ENCODE measurements at places on chromosomes 5 and 9.

GRCh38 chr9:111661802-111662521, 557 bp downstream of the GNG10 start:
- DNase-seq = no peak

DNA sequence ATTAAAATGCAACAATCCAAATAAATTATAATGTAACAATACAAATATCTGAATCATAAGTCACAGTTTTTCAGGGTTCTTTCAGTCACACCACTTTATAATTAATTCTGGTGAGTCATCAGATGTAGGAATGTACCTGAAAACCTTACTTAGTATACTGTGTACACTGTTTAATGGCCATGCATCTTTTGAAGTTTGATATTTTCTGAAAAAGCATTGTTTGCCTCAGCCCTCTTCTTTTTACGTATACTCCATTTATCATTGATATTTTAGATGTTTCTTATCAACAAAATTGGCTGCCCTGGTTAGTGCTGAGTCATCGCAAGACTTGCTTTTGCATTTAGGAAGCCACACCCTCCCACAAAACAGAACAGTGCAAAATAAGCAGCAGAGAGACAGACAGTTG, 218.6 kb downstream of the PJA2 start:
- no peak for DNase-seq

- no peak for DNase-seq
Measured at GRCh38 chr5:146644831-146645230, 128.8 kb upstream of the GPR151 start.

GRCh38 chr5:180129291-180130190, 58.0 kb upstream of the RNF130 start:
- peak; percentile 22 for DNase-seq

DNA sequence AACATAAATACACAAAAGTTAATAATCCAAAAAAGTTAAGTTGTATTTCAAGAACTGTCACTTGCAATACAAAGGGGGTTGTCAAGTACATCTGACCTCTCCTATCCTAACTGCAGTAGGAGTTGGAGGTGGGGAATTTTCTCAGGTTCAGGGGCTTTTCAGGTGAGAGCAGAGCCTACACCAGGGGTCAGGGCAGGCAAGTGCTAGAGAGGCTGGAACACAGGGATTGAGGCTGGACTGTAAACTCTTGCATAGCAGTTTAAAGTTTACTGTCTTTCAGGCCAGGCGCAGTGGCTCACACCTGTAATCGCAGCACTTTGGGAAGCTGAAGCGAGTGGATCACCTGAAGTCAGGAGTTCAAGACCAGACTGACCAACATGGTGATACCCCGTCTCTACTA, 25.4 kb upstream of the RASGRF2 start:
- DNase-seq = no peak

- no peak for DNase-seq
Measured at GRCh38 chr9:123548741-123549545, 192.9 kb downstream of the CRB2 start.

DNA sequence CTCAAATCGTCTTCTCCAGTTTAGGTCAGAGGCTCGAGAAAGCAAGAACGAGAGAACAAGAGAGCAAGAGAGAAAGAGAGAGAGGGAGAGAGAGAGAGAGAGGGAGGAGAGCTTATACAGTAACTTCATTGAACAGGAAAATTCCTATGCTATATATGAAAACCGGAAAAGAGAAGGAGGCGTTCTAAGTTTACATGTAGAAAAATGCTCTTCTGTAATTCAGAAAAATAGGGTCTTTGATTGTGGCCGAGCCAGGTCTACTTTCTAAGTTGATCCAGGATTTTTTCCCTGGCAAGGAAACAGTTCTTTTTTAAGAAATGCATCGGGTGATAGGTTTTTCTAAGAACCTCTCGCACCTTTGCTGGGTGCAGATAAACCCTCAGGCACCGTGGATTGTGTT, 29.5 kb downstream of the COL15A1 start:
- DNase-seq = no peak

GRCh38 chr5:122390694-122391093, 78.7 kb downstream of the SNCAIP start:
- DNase-seq = no peak

DNA sequence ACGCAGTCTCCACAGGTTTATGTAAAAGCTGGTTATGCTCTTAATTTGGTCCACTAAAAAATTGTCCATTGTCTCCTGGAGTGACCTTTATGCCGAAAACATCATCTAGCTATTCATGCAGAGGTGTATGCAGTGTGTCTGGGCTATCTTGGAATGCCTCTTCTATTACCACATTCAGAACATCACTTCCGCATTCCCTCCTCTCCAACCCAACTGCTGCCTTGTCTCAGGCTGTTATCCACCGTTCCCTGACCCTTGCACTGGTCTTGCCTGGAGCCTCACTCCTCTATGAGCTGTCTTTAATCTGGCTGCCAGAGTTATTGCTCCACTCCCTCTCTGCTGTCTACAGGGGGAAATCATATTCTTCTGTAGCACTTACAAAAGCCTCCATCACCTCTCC, 214.1 kb upstream of the ANKRD55 start:
- no peak for DNase-seq

GRCh38 chr5:56918054-56918453, 8.7 kb downstream of the SETD9 start:
- no peak for DNase-seq

DNA sequence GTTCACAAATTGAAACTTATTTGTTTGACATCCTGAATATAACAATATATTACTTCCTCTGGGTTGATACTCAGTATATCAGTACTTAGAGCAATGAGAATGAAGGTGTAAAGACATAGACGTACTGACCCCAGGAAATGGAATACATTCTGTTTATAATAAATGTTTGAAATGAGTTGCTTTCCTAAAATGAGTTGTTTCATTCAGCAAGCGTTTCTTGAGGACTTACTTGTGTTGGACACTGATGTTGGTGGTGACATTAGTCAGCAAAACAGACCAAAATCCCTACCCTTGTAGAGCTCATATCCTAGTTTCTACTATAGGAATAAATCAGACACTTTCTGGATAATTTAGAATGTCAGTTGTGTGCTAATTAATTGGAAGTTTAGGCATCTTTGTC, 184.3 kb downstream of the ZDHHC21 start:
- DNase-seq = no peak

DNA sequence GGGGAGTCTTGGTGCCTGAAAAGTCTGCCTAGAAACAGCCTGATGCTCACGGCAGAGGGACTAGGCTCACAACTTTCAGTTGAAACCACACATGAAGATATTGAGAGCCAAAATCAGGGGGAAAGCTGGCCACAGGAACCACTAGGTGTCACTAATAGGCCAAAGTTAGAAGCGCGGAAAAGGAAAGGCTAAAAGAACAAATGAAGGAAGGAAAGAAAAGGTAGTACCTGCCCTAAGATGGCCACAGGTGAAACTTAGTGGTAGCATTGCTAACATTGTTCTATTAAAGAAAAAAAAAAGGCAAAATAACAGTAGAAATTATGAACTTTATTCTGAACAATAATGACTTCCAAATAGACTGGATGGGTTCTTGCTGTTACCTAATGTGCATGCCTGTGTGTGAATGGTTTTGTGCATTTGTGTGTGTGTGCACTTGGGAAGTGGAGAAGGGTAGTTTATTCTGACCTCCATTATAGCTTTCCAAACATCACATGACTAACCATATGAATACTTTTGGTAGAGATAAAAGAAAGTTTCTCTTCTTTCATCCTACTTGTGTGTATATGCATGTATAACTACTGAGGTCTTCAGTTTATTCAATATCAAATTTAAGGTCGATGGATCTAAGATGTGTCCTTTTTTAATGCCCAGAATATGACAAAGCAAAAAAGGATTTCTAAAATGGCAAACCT, 2.1 kb upstream of the RFESD start:
- DNase-seq = peak; percentile 60

DNA sequence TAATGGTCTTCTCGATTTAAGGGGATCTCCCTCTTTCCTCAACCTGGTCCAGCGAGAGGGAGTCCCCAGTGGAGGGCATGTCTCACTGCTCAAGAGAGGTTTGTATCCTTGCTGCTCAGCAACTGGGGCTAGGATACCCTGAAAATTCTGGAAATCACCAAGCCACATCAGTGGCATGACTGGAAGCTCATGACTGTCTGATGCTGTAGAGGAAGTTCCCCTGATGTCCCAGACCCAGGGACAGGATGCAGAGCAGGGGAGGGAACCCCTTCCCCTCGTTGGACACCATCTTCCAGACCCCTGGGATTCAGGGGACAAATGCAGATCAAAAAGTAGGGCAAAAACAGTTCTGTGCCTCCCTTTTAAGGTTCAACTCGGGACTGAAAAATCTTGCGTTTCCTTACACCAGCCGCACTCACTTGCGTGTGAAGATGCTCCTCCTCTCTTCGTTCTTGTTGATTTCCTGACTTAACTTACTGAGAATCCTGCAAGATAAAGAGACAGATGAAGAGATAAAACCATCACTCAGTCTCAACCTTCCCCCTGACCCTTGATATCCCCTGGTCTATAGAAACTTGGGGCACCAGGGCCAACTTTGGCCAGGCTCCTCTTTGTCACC, 22.1 kb downstream of the LCP2 start:
- DNase-seq = no peak

DNA sequence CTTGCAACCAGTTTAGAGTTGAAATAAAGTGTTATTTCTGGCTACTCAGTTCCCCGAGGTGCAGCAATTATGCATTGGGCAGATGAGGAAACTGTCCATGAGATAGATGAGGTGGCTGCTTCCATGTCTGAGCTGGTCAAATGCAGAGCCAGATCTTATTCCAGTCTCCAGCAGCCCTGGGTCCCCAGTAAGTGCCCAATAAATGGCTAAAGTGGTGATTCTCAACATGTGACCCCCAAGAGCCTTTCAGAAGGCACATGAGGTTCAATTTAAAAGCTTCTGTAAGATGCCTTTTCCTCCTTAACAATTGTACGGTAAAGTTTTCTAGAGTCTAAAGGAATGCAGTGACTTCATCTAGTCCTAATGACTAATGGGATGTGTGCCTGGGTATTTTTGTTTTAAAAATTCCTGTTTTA, 17.5 kb downstream of the ATOX1 start:
- no peak for DNase-seq

DNA sequence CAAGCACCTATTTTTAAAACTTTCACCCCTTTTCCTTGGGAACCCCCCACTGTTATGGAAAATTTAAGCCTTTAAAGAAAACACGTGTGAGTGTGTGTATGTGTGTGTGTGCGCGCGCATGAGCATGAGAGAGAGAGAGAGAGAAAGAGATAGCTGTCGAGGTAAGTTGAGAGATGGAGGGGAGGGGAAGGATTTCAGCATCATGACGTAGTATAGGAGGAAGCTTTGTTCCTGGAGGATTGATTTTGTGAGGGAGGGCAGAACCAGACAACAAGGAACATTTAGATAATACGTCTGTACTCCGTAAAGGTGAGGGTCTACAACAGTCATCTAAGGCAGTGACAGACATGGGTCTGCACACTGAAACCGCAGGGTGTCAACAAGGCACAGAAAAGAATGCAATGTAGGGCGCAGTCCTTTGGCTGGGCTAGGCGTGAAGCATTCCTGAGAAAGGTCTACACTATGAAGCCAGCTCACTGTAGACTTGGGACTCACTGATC, 227.7 kb downstream of the SMARCA2 start:
- DNase-seq = no peak

DNA sequence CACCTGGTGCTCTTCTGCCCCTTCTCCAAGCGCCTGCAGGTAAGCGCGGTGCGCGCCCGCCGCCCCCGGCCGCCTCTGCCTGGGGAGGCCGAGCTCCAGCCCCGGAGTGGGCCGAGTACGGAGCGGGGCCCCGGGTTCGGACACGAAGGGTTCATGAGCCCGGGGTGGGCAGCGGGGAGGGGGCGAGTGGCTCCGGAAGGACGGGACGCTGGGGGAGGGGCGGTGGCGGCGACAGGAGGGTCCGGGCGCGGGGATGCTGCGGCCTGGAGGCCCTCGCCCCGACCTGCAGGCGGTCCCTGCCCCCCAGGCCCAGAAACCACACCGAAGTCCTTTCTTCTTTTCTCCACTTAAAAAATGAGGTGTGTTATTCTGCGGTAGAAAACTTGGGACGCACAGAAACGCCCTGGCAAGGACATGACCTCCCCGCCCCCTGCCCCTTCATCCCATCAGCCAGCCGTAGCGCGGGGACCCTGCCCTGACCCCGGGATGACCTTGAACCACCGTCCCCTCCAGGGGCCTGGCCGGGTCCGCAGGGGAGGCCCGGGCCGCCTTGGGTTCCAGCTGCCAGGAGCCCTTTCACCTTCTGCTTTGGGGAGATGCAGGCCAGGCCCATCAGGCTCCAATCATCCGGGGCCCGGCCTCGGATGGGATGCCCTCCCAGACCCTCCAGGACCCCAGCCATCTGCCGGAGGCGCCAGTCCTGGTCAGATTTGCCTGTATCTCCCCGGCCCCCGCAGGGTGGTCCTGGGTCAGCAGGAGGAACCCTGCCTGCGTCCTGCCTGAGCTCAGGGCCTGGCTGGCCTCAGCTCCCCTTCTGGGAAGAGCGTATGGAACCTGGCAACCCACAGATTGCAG, 545 bp downstream of the DIPK1B start:
- DNase-seq = no peak

DNA sequence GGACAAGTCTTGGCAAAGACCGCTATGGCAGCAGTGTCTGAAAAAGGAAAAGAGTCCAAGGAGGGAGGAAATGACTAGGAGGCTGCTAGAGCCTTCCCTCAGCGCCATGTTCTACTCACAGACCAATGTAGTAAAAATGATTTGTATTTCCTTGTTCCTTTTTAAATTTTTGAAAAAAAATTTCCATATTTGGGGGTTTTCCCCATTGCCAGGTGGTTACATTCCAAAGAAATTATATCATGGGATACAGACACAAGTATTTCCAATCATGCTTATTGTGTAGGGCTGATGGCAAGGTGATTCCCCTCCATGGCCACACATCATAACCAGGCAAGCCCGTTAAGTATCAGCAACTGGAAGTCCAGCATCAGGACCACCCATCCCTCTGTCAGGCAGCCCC, 138.2 kb downstream of the PIP5K1B start:
- DNase-seq = no peak

- DNase-seq = peak; percentile 34
Measured at GRCh38 chr9:37324691-37325490, 97.6 kb upstream of the GRHPR start.

DNA sequence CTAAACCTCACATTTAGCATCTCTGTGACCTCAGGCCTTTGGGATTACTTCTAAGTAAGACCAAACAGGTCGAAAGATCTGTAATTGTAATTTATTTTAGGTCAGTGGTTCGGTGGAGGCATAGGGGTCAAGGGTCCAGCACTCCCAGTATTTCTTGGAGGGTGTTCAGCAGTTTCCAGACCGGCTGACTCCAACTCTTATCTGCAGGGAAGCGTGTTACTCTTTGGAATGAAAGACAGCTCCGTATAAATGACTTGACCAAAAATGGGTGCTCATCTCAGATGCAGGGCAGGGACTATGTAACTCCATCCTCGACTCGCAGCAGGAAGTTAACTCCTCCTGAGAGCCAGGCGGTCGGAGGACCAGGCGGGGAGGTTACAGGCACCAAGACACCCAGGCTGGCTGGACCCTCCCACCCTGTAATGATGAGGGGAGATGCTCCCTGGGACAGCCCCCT, 620 bp upstream of the VPS13A start:
- DNase-seq = no peak
